ENCODE measurements at places on chromosomes 5 and 9.

- DNase-seq: no peak
Measured at GRCh38 chr9:97447001-97447400, 35.1 kb downstream of the TDRD7 start.

GRCh38 chr9:89815903-89816573 is 211.2 kb downstream of the GADD45G start:
- DNase-seq: no peak

GRCh38 chr5:131607418-131607817 is 27.6 kb downstream of the RAPGEF6 start:
- DNase-seq: no peak

- DNase-seq: no peak
Measured at GRCh38 chr5:93411716-93412115, 169.3 kb downstream of the NR2F1-AS1 start.

DNA sequence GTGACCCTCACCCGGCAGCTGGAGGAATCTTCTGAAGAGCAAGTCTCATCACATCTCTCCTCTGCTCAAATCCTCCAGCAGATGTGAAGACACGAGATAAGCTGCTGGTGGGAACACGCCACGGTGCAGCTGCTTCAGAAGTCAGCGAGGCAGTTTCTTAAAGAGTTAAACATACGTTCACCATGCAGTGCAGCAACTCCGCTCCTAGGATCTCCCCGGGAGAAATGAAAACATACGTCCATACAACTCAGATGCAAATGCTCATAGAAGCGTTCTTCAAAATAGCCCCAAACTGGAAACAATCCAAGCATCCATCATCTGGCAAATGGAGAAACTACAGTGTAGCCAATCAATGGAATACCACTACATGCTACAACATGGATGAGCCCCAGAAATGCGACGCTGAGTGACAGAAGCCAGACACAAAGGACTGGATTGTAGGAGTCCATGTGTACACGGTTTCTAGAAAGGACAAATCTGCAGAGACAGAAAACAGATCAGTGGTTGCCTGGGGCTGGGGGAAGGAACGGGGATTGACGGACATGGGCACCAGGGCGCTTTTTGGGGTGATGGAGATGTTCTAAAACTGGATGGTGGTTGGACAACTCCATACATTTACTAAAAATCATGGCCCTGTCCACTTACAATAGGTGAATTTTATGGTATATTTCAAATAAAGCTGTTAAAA is 150.6 kb downstream of the COL23A1 start:
- DNase-seq: no peak

DNA sequence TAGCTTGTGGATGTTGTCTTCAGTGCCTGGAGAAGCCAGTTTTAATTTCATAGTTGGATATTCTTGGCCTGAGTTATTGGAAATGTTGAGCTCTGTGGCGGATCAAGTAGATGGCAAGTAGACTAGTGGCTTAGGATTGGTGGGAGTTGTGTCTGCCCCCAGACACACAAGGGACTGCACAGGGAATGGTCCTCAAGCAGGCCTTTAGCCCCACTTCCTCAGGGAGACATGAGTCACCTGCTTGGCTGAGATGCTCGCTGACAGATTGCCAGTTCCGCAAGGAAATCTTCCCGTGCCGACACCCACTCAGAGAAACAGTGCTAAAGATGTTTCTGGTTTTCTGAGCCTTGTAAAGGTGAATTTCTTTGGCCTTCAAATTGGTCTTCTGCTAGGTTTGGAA is 18.8 kb upstream of the CATSPER3 start:
- DNase-seq: no peak

- DNase-seq: no peak
Measured at GRCh38 chr5:127840198-127840524, 137.0 kb downstream of the CCDC192 start.

DNA sequence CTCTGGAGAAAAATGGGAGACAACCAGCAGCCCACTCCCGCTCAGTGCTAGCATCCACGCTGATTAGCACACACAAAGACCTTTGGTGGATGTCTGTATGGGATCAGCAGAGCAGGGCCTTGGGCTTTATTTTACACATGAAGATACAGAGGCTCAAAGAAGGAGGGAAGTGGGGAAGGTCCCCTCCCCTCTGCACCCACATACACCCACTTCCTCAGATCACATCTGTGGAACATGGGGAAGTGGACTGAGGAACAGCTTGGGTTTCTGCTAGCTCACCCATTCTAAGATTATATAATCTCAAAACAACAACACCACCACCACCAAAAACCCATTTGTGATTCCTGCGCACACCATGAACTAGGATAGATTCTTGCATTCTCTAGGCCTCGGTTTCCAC is 14.0 kb downstream of the GGTA1 start:
- no peak for DNase-seq

All from central memory CD4-positive, alpha-beta T cell (primary cell).